ENCODE measurements at places on chromosomes 1 and 21.
A peak's percentile ranks its signal among the peaks of the same experiment; 100 is the strongest.

DNA sequence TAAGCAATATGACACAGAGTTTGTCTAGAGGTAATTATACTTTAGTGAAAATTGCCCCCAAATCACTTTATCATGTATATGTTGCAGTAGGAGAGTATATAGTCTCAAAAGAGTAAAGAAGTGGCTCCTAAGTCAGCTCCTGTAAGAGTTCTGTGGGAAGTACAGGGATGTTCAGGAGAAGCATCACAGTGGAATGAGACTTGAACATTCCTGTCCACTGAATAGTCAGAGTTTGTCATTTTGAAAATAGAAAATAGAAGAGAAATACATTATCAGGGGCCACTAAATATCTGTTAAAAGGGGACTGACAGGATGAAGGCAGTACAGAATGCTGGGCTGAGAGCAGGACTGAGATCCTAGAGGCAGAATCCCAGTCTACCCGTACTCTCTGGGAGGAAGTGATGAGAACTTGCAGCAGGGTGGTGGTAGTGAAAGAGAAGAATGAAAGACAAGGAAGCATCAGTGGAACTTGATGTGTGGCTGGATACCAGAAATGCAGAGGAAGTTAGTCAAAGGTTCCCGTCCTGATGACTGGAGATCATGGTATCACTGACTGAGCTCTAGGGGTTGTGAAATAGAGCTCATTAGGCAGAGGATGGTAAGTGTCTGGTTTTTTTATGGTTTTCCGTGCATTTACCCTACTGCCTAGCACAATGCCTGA is 153.4 kb downstream of the FMN2 start:
- DNase-seq: no peak

DNA sequence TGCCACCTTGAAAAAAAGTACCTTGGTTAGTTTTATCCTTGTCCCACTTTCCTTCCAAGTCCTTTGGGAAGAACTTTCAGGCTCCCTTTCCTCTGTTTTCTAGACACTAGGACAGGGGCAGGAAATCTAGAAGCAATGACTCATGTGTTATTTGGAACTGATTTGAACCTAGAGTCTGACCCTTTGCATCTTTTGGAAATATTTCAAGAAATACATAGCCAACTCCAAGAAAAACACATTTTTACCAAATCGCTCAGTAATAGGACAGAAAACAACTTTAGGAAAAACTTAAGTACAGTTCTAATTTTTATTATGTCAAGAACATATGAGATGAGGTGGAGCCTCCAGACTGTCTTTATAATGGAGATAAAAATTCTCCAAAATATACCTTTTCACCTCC is 292.4 kb downstream of the PTBP2 start:
- DNase-seq: no peak

DNA sequence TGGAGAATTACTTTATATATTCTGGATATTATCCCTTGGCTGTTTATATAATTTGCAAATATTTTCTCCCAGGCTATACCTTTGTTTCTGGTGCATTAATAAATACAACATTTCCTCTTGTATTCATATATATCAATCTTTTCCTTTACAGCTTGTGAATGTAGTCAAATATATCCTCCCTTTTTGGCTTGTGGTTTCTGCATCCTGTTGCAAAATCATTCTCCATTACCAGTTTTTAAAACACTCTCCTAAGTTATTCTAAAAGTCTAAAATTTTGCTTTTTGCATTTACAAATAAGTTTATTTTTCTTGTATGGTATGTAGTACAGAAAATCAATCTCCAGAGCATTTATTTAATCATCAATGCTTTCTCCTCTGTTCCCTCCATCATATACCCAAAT is 909.4 kb downstream of the ADGRL2 start:
- DNase-seq: no peak

DNA sequence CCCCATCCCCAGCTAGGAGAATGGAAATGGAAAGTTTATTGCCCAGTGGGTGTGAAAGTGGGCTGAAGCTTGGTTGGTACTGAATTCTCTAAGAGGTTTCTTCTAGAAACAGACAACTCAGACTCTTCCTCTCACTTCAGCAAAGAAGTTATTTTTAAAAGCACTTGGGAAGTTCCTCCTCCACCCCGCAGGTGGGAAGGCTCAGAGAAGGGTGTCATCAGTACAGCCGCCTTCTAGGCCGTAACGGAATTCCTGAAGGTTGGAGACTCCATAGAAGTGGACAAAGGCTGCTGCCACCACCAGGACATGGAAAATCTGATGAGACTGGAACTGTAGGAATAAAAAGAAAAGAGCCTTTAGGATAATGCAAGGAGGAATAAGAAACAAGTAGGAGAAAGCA is 14.3 kb upstream of the KLHL12 start:
- no peak for DNase-seq

DNA sequence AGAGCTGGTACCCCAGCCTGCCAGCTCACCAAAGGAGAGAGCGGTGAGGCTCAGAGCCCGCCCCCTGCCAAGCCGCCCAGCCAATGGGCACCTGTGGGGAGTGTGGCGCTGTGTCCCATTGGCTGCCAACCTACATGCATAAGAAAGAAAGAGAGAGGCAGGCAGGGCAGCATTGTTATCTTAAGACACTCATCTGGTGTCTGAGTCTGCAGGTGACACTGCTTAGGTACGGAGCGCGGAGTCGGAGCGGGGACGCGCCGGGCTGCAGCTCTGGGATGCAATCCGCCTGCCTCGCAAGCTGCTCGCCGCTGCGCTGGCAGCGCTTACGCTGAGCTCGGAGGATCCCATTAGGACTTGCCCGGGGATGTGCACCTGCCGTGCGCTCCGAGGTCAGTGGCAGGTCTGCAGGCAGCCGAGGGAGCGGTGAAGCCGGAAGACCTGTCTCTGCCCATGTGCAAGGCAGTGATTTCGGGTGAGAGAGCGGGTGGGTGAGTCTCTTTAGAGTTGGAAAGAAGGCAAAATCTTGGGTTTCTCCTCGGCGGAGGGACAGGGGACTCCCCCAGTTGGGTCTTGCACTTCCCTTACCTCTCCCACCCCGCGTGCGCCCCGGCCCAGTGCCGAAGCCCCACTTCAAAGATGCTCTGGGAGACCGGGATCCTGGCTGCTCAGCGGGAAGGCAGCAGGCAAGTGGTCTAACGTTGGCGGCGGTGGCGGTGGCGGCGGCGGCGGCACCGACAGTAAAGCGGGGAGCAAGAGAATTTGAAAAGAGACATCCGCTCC is at the start of gene BRINP2:
TSS of gene BRINP2 (plus strand) at position 203 of the 780 bp plus-strand sequence. CDS start 58,919 bp downstream, outside the sequence.
- DNase-seq: no peak

GRCh38 chr1:206703661-206704060 is 19.0 kb downstream of the MAPKAPK2 start:
- peak; percentile 66 for DNase-seq

DNA sequence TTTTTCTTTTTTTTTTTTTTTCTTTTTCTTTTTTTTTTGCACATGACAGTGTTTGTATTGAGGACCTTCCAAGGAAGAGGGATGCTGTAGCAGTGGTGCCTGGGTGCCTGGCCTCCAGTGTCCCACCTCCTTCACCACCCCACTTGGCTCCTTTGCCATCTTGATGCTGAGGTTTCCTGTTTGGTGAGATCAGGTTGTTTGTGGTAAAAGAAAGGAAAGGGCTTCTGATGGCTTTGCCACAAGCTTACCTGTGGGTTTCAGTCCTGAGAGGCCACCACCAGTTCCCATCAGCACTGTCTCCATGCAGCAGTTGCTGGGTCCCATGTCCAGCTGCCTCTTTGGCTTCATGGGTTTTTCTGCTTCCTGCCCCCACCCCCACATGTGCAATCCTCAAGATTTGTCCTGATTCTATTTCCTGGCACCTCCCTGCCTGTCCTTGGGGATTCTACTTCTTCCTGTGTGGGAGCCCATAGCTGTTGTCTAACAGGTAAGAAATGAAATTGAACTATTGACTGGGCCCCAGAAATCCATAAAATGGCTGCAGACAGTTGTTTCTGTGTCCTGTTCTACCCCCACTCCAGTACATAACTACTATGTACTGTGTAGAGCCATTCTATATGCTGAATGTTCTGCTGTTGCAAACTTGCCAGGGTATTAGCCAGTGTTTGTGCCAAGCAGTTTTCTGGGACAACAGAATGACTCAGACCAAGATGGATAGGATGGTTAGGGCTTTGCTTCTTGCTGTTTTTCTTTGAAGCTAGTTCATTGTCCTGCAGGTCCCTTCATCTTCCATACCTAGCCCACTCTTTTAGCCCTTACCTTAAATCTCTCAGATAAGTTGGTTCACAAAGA is 4.2 kb upstream of the CCDC28B start:
- no peak for DNase-seq

DNA sequence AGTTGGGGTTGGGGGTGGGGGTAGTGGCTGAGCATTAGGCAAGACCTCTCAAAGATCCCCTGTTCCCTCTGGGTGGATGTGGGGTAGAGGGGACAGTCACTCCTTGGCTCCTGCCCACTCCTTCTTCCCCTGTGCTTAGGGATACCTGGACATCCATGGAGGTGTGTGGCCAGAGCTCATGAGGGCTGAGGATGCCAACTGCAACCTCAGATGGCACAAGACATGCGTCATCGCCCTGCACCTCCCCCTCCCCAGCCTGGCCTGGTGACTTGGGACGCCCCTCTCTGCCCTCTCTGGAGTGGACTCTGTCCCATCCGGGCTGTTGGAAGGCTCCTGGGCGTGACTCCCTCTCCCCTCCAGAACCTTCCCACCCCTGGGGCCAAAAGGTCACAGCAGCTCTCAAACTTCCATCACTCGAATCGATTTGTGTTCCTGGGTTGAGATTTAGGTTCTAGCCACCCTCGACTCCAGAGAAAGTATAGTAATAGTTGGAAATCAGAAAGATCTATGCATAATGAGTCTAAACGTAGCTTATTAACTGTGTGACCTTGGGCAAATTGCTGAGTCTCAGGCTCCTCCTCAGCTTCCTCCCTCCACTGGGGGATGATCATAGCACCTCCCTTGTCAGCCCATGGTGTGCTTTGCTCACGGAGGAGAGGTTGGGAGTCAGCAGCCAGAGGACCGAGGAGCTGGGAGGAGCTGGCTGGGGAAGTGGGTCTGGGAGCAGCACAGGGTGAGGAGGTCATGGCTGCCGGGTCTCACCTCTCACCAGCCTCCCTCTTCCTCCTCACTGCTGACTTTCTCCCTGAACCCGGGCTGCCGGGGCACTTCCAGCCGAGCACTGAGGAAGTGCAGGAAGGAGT is 2.2 kb upstream of the PTPN7 start:
- DNase-seq: peak; percentile 60

GRCh38 chr1:234529095-234529949 is 50.3 kb upstream of the TARBP1 start:
- no peak for DNase-seq

DNA sequence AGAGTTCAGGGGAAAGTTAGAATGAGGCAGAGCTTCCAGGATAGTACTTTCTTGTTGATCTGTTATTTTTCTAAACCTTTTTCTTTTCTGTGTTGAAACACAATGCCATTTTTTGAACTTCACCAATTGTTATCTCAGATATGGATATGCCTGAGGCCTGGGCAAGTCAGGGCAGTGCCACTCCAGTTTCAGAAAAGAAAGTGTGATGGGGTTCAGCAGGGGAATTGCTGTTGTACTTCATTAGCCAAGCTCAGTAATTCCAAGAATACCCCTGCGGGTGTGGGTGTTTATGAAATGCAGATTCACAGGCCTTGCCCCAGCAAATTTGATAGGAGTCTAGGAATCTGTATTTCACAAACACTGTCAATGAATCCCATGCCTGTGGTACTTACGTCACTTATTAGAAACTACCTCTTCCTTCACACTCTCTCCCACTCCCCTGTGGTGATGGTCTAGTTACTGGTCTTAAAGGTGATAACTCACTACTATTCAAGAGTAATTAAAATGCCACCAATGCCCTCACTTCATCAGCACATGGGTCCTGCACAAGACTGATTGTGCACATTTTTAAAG is 142.3 kb downstream of the PBX1 start:
- no peak for DNase-seq

- DNase-seq: no peak
These were observed 60.4 kb downstream of the LACTBL1 start for GRCh38 chr1:22912311-22912710.

DNA sequence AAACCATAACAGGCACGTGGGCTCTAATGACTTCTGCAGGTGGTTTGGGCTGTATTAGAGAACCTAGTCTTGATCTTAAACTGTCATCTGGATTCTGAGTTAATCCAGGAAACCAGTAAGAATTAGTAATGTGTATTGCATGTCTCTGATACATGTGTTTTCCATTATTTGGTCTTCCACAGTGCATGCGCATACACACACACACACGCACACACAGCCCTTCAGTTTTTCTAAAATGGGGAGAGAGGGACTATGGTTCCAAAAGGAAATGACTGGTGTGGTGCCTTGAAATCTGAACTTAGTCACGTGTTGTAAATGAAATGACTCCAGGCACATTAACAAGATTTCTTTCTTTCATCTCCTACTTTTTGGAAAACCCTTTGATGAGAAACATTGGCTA is 67.6 kb downstream of the OLFML2B start:
- DNase-seq: no peak

DNA sequence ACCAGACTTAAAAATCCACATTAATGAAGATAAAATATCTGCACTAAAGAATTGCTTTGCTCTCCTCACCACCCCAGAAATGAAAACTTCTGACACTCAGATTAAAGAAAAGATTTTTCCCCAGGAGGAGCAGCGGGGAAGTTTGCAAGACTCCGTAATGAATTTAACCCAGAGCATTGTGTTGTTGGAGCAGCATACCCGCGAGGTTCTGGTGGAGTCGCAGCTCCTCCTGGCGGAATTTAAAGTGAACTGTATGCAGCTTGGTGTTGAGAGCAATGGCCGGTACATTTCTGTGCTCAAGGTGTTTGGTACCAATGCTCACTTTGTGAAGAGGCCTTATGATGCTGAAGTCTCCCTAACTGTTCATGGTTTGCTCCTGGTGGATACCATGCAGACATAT is 46.4 kb downstream of the VPS13D start:
- DNase-seq: no peak

GRCh38 chr1:234125714-234126113 is 221.2 kb downstream of the SLC35F3 start:
- no peak for DNase-seq

DNA sequence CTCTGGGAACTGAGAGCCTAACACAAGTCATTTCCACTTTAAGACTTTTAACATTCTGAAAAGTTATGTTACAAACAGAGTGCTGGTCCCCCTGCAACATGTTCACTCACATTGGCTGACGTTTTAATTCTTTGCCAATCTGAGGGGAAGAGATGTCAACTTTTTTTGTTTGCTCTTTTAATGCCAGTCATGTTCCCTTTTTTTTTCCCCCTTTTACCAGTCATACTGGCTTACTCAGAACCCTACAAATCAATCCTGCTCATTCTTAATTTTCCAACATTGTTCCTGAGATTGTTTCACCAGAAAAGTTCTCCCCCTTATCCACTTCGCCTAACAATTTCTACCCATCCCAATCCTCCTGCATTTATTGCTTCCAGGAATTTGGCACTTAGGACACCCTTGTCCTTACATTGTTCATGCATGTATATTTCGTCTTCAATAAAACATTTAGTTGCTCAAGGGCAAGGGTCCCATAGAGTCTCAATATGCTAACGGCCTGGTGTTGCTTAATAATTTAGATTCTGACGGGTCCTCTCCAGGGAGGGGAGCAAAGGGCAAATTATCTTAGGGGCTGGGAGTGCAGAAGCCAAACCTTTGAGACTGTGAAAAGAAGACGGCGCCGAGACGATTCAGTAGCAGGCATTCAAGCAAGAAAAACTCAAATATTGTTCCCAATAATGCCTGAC is 624 bp upstream of the CR1L start:
- DNase-seq: no peak
